ENCODE measurements at places on chromosomes 2 and 18. TPM values are rescaled to one million over a fixed set of nuclear protein-coding genes. Genes with fewer than 3 reads are reported as not detected.

PSMA8 gene
- not detected for total RNA-seq

NMUR1 gene
- 0.52 TPM for total RNA-seq

GALR1 gene
- not detected for total RNA-seq

SLC5A7 gene
- total RNA-seq, result 0.04 TPM

REEP1 gene
- 0.93 TPM for total RNA-seq

PID1 gene
- total RNA-seq, result 0.90 TPM

TNS1 gene
- total RNA-seq, result 2.3 TPM

AFF3 gene
- total RNA-seq, result 0.56 TPM

POTEJ gene
- total RNA-seq, result 0.21 TPM

SEC11C gene
- 53.4 TPM for total RNA-seq
